ENCODE measurements at places on chromosomes 4 and X. TPM values are rescaled to one million over a fixed set of nuclear protein-coding genes. Genes with fewer than 3 reads are reported as not detected.
A peak's percentile ranks its signal among the peaks of the same experiment; 100 is the strongest.

SYTL5 gene
- total RNA-seq: not detected

IL9R gene
- total RNA-seq: not detected

DUSP21 gene
- not detected for total RNA-seq

ADH6 gene
- total RNA-seq: not detected

FAM53A gene
- 1.9 TPM for total RNA-seq

PDGFC gene
- total RNA-seq: 12.0 TPM

ARMCX2 gene
- 49.8 TPM for total RNA-seq

ADGRL3 gene
- 45.9 TPM for total RNA-seq

FHDC1 gene
- total RNA-seq: 3.9 TPM

NUP54 gene
- 50.8 TPM for total RNA-seq

FGFRL1 gene
- total RNA-seq: 16.6 TPM

DNA sequence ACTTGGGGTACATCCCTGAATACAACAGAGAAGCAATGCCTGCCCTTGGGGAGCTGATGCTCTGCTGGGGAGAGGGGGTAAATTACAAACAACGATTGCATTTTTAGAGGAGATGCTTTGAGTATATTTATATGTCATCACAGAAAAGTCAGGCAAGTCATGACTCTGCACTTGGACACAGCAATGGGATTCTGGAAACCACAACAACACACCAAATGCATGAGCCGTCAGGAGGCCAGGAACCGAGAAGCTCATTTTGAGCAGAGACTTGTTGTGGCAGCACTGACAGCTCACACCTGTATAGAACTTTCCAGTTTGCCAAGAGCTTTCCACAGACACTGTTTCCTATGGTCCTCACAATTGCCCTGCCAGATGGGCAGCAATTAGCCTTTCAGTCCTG lies 113.2 kb upstream of the RBPJ start:
- DNase-seq: no peak

DNA sequence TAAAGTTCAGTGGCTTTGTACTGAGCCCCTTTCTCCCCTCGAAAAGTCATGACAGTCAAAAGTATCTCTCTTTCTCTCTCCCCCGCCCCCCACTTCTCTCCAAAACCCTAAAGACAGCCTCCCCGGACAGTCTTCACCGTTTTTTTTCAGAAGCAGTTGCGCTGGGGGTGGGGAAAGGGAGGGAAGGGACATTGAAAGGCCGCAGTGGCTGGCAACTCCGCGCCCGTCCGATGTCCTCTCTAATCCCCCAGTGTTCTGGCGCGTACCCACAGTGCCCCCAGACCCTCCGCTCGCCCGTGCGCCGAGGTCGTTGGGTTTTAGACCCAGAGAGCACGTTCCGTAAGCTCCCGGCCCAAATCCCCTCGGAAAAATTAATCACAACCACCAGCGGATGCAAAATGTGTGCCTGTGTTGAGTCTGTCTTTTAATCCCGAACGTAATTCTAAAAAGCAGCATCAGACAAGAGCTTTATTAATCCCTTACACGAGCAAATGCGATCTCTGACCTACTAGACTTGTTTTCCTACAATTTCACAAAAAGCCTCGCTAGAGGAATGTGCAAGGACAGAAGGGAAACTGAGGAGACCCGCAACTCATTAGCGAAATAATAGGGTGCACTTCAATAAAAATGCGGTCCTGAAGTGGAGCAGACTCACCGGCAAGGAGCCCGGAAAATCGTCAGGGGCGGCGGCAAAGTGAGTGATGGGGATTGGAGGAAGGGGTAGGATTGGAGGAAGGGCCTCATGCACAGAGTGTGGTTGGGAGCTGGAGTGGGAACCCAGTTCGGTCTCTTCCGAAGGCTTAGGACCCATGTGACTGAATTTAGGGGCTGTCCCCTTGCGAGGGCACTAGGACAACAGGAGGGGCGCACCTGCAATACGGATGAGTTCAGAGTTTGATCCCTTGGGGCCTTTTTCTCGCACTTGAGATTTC lies 12.2 kb upstream of the PRDM8 start:
- DNase-seq: no peak

- DNase-seq: no peak
These were observed 408.1 kb downstream of the DCAF12L2 start for GRCh38 chrX:125757794-125758564.

GRCh38 chr4:140136509-140136908 lies 17.5 kb downstream of the MAML3 start:
- DNase-seq: no peak

GRCh38 chr4:54475546-54475945 lies 182.2 kb upstream of the KIT start:
- DNase-seq: no peak

DNA sequence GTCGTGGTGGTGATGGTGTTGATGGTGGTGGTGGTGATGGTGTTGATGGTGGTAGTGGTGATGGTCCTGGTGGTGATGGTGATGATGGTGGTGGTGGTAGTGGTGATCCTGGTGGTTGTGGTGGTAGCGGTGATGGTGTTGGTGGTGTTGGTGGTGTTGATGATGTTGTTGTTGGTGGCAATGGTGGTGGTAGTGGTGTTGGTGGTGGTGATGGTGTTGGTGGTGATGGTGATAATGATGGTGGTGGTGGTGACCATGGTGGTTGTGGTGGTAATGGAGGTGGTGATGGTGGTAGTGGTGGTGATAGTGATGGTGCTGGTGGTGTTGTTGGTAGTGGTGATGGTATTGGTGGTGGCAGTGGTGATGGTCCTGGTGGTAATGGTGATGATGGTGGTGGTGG lies 49.1 kb downstream of the TLR10 start:
- DNase-seq: no peak

GRCh38 chrX:95995583-95995982 lies 689.1 kb upstream of the DIAPH2 start:
- no peak for DNase-seq

- DNase-seq: no peak
These were observed 12.2 kb upstream of the GJB1 start for GRCh38 chrX:71210816-71211215.

DNA sequence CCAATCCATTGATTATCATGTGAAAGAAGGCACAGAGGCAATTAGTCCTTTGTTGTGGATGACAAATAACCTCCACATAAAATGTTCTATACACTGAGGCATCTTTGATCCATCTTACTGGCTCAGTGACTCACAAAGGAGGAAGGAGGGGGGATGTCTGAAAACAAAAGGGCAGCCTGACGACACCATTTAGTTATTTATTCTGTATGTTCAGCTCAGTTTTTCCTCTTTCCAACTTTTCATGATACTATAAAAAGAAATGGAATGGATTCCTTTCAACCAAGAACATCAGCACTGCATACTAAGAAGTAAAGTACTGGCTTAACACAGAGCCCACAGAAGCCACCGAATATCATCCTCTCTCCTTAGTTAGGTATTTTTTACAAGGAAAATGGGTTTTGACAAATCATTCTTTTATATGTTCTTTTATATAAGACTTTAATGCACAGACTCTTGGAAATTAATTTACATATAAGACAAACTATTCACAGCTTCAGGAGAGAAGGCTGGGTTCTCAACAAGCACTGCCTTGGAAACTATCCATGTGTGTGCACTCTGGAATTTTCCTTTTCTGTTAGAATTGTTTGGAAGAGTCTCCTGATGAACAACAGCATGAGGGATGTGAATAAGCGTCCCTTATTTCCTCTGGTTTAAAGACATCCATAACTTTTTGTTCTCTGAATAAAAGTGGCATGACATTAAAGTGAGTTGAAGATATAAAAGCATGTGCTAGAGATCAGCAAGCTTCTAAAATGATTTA lies 135.6 kb downstream of the TSPAN5 start:
- no peak for DNase-seq

DNA sequence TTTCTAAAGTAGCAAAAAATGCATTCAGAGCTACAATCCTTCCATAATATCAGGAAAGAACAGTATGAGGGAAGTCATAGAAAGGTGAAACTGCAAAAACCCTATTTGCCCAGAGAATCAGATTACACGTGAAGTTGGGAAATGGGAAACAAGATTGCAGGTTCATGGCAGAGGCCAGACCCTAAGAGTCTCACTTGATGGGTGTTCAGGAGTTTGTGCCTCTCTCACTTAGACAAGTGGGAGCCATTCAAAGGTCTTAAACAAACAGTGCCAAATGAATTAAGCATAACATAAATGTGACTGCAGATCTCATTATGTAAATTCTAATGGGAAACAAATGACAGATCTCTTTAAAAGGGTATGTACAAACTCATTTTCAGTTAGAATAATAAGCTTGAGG lies 91.6 kb downstream of the ARAP2 start:
- no peak for DNase-seq

DNA sequence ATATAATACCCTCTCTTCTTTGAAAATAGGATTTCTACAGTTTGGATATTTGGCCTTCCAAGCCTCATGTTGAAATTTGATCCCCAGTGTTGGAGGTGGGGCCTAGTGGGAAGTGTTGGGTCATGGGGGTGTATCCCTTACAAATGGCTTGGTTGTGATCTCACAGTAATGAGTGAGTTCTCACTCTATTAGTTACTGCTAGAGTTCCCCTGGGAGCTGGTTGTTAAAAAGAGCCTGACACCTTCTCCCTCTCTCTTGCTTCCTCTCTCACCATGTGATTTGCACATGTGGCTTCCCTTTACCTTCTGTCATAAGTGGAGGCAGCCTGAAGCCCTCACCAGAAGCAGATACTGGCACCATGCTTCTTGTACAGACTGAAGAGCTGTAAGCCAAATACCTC lies 73.9 kb downstream of the HDAC8 start:
- no peak for DNase-seq

DNA sequence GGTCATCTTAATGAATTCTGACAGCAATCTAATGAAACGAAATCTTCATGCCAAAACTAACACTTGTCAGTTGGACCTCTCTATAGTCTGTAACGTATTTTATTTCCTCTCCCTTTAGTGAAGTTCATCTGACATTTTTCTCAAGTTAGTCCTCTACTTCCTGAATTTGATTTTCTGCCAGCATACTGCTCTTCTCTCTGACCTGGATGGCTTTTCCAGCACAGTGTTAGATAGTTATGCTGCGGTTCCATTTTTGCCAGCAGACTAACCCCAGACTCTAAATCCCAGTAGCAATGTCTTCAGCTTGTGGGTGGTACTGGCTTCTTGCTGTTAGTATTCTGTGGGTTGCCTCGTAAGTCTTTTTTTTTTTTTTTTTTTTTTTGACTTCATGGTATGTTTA lies 146.7 kb upstream of the VEGFC start:
- no peak for DNase-seq

- no peak for DNase-seq
These were observed 460.3 kb upstream of the PRKX start for GRCh38 chrX:4173743-4174142.

DNA sequence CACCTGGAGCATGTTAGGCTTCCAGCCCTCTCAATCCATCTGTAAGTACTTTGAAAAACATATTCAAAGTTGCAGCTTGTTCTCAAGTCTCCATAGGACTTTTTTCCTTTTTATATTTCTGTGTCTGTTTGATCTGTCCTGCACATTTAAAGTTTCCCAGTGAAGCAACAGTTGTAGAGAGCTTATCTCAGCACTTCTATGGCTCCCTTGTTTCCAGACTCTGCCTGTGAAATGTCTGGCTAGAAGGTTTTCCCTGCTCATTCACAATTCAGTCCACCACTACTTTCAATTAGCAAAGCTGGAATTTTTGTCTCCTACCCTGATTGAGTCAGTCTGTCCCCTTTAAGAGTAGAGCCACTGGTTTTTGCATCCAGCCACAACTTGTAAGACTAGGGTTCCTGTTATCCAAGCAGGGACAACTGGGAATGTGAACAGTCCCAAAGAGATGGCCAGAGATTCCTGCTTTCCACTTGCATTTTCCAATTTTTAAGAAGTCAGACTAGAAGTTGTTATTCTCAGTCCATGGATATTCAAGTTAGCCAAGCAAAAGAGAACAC lies 116.1 kb downstream of the GASK1B start:
- DNase-seq: no peak

GRCh38 chr4:41882625-41883347 lies 52.4 kb upstream of the TMEM33 start:
- no peak for DNase-seq

DNA sequence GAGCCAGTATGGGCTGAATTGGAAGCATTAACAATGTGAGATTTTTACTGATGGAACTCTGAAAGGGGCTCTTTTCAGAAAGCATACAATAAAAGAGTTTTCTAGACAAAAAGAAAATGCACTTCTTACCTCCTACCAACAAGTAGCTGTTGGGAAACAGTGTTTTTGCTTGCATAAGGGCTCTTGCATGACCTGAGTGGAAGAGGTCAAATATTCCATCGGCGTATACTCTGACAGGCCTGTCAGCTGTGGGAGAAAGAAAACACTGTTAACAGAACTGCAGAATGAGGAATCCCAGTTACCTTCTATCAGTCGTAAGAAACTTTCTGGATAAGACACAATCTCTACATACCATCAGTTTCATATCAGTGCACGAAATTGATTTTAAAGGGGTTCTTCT lies 39.5 kb downstream of the PCYT1B start:
- DNase-seq: no peak

- no peak for DNase-seq
These were observed 85.0 kb downstream of the TEX13C start for GRCh38 chrX:125404667-125405160.

DNA sequence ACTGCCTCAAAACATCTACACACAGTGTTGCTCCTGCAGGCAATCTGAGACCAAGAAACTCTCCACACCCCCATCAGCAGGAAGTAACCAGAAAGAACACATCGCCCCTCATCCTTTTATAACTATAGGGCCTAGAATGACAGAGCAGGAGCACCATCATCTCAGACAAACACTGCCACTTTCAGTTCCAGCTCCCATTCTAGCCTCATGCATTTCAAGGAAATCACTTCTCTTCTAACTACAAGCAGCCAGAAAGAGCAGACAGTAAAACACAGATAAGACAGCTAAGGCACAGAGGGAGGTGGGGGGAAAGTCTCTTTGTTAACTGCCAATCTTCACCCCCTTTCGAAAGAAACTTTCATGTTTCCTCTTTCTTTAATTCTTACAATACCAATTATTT lies 102.6 kb upstream of the TENT5D start:
- no peak for DNase-seq

- no peak for DNase-seq
These were observed 84.2 kb upstream of the KCTD8 start for GRCh38 chr4:44532851-44533250.

GRCh38 chr4:70705183-70706043 lies 16.4 kb upstream of the RUFY3 start:
- DNase-seq: peak; percentile 85

- DNase-seq: no peak
These were observed 67.4 kb downstream of the MANBA start for GRCh38 chr4:102693262-102693850.

GRCh38 chr4:186740822-186741221 lies 17.2 kb upstream of the FAT1 start:
- no peak for DNase-seq

GRCh38 chr4:172497321-172497720 lies 671.3 kb upstream of the GALNT7 start:
- no peak for DNase-seq

Measured in sciatic nerve (tissue), 2 donors.